SJSA1 (cell line): ENCODE measurements at places on chromosomes 1 and 21.
A peak's percentile ranks its signal among the peaks of the same experiment; 100 is the strongest.

GRCh38 chr1:18484276-18484675 is 3.5 kb downstream of the KLHDC7A start:
- DNase-seq, result no peak

DNA sequence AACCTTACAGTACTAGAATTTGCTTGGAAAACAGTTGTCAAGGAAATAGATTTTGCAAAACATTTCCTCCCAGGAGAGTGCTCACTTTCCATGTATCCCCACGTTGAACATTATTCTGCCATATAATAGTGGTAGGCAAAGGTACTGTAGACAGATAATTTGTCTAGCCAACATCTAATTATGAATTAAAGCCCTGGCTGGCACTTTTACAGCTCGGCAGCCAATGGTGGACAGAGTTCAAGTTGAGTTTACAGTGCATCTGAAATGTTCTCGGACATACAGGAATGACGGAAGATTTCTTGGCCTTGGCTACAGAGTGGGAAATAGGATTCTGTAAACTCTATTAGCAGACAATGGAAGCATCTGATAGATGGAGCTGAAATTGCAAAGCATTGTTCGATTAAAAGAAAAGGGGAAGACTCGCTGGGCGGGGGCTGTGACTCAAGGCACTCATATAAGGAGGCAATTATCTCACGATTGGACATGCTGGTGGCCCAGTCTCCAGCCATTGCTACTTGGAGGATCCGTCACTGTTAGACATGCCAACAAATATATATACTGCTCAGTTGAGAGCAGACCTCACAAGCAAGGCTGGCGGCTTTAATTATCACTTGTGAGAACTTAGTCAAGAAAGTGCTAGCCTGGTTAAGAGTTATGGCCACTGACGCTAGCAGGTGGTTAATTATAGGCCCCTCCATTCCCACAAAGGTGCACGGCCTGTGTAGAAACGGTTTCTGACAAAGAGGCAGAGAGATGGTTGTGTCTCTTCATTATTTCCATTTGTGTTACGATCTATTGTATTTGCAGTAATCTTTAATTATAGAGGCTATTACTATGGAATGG is 48.0 kb downstream of the MAN1C1 start:
- DNase-seq, result no peak

GRCh38 chr1:228782662-228783417 is 47.6 kb downstream of the RHOU start:
- peak; percentile 21 for DNase-seq

GRCh38 chr21:44509539-44509938 is 30.5 kb downstream of the KRTAP10-1 start:
- no peak for DNase-seq

DNA sequence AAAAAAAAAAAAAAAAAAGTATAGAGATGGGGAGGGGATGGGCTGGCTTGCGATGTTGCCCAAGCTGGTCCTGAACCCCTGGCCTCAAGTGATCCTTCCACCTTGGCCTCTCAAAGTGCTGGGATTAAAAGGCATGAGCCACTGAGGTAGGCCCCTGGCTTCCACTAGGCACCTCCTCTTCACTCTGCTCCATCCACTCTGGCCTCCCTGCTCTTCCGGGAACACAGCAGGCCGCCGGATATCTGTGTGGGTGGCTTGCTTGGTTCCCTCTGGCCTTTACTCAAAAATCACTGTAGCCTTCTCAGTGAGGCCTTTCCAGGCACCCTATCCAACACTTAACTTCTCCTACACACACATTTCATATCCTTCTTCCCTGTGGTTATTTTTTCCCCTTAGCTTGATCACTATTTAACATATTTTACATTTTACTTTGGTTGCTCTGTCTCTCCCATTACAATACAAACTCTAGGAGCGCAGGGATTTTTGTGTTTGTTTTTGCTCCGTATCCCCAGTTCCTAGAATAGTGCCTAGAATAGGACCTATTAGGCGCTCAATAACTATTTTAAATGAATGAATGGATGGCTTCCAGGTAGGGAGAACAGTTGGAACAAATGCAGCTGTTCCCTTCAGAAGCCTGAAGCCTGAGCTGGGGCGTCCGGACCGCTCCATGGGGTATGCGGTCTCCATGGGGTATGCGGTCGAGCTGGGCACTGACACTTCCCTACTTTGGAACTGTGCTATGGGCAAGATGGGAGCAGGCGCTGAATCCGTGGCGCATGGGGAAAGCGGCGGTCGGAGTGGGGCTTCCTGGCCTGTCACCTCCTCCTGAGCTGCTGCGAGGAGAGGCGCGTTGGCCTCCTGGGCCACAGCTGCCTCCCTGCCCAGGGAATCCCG is 46.7 kb downstream of the H3-3A start:
- no peak for DNase-seq

DNA sequence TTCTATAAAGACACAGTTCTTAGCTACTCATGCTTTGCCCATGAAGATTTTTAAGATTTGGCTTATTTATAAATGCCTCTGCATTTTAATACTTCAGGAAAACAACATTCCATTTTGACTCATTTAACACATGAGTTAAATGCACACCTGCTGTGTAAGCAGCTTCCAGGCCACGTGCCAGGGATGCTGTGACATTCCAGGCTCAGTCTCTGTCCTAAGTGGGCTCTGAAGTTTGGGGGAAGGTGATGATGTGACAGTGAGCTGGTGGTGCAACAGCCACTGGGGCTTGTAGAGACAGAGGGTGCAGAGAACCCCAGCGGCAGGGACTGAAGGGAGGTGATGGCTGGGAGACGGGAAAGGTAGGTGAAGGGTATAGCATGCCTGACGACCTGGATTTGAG is 40.7 kb downstream of the HHAT start:
- DNase-seq, result peak; percentile 25

DNA sequence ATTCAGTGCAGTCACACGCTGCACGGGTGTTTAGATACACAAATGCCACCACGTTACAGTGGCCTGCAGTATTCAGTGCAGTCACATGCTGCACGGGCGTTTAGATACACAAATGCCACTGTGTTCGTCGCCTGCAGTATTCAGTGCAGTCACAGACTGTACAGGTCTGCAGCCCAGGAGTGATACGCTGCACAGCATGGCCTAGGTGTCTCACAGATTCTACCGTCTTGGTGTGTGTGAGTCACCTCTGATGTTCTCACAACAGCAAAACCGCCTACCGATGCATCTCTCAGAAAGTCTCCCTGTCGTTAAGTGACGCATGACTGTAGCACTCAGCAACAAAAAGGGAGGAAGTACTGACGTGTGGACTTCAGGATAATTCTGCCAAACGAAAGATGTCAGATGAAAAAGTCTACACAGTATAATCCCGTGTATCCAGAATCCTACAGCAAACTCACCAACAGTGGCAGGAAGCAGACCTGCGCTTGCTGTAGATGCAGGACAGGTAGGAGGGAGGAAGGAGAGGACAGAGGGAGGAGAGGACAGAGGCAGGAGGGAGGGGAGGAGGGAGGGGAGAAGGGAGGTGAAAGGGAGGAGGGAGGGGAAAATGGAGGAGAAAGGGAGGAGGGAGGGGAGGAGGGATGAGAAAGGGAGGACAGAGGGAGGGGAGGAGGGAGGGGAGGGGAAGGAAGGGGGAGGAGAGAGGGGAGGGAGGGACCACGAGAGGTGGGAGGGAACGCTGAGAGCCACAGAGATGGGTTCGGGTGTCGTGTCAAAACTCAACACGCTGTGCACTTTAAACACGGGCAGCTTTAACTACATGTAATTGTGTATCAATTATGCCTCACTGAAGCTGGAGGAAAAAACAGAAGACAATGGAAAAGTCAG is 36.3 kb upstream of the PCBP3 start:
- DNase-seq, result no peak

- no peak for DNase-seq
Measured at GRCh38 chr1:58065520-58065919, 481.0 kb downstream of the OMA1 start.

GRCh38 chr1:87765681-87766070 is 437.0 kb downstream of the LMO4 start:
- no peak for DNase-seq

DNA sequence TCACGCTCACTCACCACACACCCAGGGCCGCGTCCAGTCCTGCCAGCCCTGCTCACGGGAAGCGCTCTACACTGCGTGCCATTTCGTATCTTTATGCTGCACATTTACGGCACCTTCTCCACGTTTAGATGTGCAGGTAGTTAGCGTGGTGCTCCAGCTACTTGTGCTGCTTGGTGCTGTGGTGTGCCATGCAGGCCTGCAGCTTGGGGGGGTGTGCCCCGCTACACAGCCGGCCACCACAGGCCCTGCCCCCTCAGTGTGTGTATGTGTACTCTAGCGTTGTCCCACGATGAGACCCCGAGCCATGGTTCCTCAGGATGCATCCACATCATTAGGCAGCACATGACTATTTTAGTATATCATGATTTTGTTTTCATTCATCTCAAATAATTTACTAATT is 38.3 kb downstream of the SNAP47 start:
- no peak for DNase-seq

- no peak for DNase-seq
Measured at GRCh38 chr1:237098541-237098940, 56.6 kb downstream of the RYR2 start.

- no peak for DNase-seq
Measured at GRCh38 chr1:243469497-243469896, 213.7 kb downstream of the SDCCAG8 start.

- no peak for DNase-seq
Measured at GRCh38 chr21:15000081-15000480, 64.7 kb downstream of the NRIP1 start.
